Stimulated activated CD4-positive, alpha-beta T cell treated with anti-CD3 and anti-CD28 coated beads, Interleukin-15, amount 100 ng/mL, for 48 hours (primary cell): ENCODE measurements at places on chromosomes 2 and 18.

GRCh38 chr2:45649858-45650811, 1.3 kb upstream of the PRKCE start:
- no peak for DNase-seq

DNA sequence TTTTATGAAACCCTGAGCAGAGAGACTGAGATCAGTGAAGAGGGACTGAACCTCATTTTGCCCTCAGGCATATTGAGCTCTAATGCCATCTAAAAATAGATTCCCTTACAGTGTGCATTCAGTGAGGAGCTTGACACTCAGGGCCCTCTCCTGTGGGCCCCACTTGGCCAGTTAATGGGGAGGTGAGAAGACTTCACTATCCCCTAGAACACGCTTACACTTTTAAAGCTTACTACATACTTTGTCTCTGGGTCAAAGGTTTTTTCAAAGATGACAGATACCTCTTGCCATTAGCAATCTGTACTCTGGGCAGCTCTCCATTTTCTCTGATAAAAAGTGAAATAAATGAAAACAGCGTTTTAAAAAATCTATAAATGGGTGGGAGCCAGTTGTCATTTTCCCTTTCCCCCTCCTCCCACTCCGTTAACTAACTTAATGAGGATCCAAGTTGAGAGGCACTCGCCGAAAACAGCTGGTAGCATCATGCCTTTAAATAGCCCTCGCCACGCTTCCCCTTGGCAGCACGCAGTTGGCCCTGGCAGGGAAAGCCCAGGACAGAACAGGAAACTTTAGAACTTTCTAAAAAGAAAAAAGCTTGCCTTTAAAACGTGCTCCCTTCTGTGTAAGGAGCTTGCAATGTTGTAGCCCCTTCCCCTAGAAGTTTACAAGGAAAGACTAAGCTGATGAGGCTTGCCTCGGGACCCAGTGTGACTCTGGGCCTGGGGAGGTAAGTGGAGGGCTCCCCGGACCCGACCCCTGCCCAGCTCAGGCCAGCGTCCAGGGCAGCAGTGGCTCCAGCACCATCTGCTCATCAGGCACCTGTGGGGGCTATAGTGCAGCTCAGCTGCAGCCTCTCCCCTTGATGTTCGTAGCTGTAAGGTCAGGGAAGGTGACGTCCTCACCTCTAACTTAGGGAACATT, 58.8 kb upstream of the FOSL2 start:
- DNase-seq, result no peak

DNA sequence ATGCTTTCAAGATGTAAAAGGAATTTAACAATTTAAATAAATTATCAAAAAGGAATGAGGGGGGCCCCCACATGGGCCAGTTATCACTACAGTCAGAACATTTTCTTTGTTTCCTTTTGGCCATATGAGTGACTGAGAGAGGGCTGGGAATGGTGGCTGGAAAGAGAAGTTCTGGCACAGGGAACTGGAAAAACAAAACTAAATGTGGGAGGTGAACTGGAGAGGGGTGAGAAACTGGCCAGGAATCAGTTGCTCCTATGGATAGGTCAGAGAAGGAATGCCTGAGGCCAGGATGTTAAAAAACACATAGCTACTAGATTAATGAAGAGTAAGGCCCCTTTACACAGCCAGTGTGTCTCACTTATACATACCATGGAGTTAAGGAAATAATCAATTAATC, 121.0 kb downstream of the RBMS1 start:
- no peak for DNase-seq

GRCh38 chr2:28568533-28568932, 72.7 kb downstream of the PLB1 start:
- no peak for DNase-seq

DNA sequence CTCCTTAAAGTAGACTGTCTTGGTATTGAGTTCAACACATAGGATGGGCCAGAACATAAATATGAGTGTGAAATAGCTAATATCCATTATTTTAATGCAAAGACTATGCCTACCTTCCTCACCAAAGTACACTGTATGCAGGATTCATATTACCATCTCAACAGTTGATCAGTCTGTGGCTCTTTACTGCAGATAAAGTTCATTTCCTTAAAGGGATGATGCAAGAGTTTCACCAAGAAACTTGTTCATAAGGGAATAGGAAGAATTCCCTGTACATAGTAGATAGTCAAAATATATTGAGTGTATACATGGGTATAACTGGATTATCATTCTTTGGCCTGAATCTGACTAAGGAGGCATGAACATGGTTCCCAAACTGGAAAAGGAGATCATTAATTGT, 35.0 kb downstream of the MARS2 start:
- no peak for DNase-seq

- no peak for DNase-seq
Observed at GRCh38 chr2:105313877-105314276, 15.7 kb downstream of the TGFBRAP1 start.

DNA sequence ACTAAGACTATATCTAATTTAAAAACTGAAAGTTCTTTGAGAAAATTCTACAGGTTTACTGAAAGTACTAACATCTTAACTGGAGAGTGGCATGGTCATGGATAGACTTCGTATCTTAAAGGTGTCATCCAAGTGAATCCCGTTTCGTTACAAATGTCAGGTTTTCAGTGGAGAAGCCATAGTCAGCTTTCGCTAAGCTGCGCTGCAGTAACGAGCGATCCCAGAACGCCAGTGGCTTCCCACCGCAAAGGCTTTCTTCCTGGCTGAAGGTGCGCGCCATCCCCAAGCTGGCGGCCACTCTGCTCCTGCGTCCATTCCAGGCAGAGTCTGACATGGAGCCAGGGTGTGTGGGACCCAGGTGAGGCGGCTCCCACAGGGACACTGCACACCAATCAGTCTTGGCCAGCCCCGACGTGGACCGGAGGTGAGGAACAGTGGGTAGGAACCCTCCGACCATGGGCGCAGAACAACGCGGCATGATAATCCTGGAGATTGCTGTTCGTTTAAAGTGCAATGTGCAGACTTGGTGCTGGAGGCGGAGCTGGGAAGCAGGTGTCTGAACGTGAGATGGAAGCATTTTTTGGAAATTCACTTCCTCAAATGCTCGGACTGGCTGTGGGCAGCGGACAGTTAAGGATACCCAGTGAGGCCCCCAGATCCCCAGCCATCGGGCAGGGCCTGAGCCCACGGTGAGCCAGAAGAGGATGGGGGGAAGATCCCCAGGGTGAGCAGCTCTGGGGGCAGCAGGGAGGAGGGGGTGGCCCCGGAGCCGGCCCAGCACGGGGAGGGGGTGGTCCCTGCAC, 27.8 kb upstream of the KCNG2 start:
- DNase-seq, result no peak
